ENCODE measurements at places on chromosomes 11 and 22.

- no peak for DNase-seq
- peak overlapping the region; percentile 51 for H3K27ac ChIP-seq
- no peaks in the 10 kb centered on the region for H3K27me3 ChIP-seq
- no peaks in the 10 kb centered on the region for H3K4me1 ChIP-seq
- no peak overlapping the region for H3K4me3 ChIP-seq
These were observed 38.4 kb upstream of the PRSS23 start for GRCh38 chr11:86761978-86762377.

DNA sequence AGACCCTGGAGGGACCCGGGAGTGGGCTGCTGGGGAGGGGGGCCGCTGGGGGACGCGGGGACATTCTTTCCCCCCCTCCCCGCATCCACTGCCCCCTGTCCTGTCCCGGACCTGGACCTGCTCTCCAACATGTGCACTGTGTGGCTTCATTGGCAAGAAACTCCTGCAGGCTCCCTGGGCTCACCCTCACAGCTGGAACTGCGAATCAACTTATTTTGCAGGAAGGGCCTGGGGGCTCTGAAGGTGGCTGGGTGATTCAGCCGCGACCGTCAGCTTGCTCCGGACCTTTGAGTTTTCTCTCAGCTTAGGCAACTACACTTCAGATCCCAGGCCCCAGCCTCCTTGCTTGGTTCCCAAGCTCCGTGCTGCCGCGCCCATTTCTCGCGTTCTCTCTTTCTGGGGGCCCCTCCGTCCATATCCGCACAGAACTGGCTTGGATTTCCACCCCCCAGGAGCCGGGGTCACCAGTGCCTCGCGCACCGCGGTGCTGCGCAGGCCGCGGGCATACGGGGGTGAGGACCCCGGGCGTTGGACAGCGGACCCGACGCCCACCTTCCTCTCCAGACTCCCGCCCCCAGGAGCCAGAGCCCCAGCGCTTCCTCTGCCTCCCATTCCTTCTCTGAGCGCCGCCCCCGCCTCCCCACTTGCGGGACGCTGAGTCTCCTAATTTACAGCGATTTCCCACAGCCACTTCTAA lies 471 bp upstream of the AHNAK start:
- DNase-seq, result no peak
- peak overlapping the region; percentile 98 for H3K4me3 ChIP-seq
- peaks cover 41% of the 10 kb centered on the region for H3K4me1 ChIP-seq
- no peak overlapping the region for H3K27ac ChIP-seq

DNA sequence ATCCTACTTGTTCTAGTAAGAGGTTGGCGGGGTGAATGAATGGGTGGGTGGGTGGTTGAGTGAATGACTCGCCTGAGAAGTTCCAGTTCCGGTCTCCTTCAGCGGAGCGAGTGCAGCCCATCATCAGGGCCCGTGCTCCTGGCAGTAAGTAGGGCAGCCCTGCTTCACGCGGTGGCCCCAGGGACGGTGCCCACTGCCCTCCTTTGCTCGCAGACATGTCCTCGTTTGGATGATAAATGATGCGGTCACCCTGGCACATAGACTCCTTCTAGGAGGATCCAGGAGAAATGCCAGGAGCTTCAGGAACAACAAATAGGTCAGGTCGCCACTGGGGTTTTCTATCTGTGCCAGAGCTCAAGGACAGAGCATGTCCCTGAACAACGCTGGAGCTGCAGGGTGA lies 370.8 kb downstream of the CTTN start:
- H3K4me1 ChIP-seq, result no peaks in the 10 kb centered on the region
- no peak for DNase-seq
- H3K27me3 ChIP-seq, result no peaks in the 10 kb centered on the region
- H3K27ac ChIP-seq, result no peak overlapping the region
- no peak overlapping the region for H3K4me3 ChIP-seq

- H3K4me3 ChIP-seq, result no peak overlapping the region
- no peak for DNase-seq
- H3K36me3 ChIP-seq, result no peaks in the 10 kb centered on the region
- H3K27me3 ChIP-seq, result no peaks in the 10 kb centered on the region
- no peaks in the 10 kb centered on the region for H3K4me1 ChIP-seq
- no peak overlapping the region for H3K27ac ChIP-seq
These were observed 56.3 kb downstream of the ARHGAP20 start for GRCh38 chr11:110655967-110656366.

GRCh38 chr11:66373265-66373664 lies 1.7 kb upstream of the SLC29A2 start:
- no peak overlapping the region for H3K27ac ChIP-seq
- peaks cover 18% of the 10 kb centered on the region for H3K27me3 ChIP-seq
- no peaks in the 10 kb centered on the region for H3K36me3 ChIP-seq
- no peak for DNase-seq
- H3K4me3 ChIP-seq, result no peak overlapping the region
- peaks cover 9% of the 10 kb centered on the region for H3K4me1 ChIP-seq

- H3K27ac ChIP-seq, result no peak overlapping the region
- H3K4me1 ChIP-seq, result peaks cover 25% of the 10 kb centered on the region
- no peaks in the 10 kb centered on the region for H3K27me3 ChIP-seq
- no peak for DNase-seq
- H3K4me3 ChIP-seq, result no peak overlapping the region
These were observed 40.4 kb downstream of the KIAA1671 start for GRCh38 chr22:24992946-24993345.

DNA sequence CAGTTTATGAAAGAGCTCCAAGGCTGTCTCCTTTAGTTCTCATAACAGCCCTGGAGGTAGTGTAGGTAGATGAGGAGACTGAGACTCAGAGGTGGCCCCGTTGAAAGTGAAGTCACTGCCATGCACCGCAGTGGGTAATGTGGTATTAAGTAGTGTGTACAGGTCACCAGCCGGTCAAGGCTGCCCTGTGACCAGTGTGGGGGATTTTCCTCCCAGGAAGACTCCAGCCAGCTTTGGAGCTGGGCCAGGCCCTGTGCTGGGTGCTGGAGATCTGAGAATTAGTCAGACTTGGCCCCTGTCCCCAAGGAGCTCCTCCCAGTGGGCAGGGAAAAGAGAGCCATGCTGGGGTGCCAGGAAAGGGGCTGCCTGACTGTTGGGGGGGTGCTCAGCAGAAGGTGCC lies 5.3 kb downstream of the OMP start:
- H3K4me1 ChIP-seq, result peaks cover 32% of the 10 kb centered on the region
- peaks cover 4% of the 10 kb centered on the region for H3K36me3 ChIP-seq
- DNase-seq, result no peak
- peak overlapping the region; percentile 82 for H3K27ac ChIP-seq
- no peak overlapping the region for H3K4me3 ChIP-seq

GRCh38 chr11:101810546-101810945 lies 104.3 kb upstream of the CEP126 start:
- no peak for DNase-seq
- no peaks in the 10 kb centered on the region for H3K36me3 ChIP-seq
- H3K4me1 ChIP-seq, result no peaks in the 10 kb centered on the region

GRCh38 chr11:8809241-8809938 lies 101.6 kb upstream of the AKIP1 start:
- peaks cover 48% of the 10 kb centered on the region for H3K4me1 ChIP-seq
- H3K4me3 ChIP-seq, result peak overlapping the region; percentile 53
- DNase-seq, result no peak
- peaks cover 4% of the 10 kb centered on the region for H3K36me3 ChIP-seq

- peaks cover 37% of the 10 kb centered on the region for H3K4me1 ChIP-seq
- H3K27me3 ChIP-seq, result no peaks in the 10 kb centered on the region
- no peak for DNase-seq
- no peak overlapping the region for H3K4me3 ChIP-seq
- H3K27ac ChIP-seq, result no peak overlapping the region
These were observed 46.7 kb downstream of the MED15 start for GRCh38 chr22:20553947-20554741.

- H3K27ac ChIP-seq, result no peak overlapping the region
- no peak for DNase-seq
- H3K27me3 ChIP-seq, result no peaks in the 10 kb centered on the region
- peaks cover 34% of the 10 kb centered on the region for H3K4me1 ChIP-seq
- no peak overlapping the region for H3K4me3 ChIP-seq
These were observed 30.8 kb downstream of the MARK2 start for GRCh38 chr11:63869683-63870082.

DNA sequence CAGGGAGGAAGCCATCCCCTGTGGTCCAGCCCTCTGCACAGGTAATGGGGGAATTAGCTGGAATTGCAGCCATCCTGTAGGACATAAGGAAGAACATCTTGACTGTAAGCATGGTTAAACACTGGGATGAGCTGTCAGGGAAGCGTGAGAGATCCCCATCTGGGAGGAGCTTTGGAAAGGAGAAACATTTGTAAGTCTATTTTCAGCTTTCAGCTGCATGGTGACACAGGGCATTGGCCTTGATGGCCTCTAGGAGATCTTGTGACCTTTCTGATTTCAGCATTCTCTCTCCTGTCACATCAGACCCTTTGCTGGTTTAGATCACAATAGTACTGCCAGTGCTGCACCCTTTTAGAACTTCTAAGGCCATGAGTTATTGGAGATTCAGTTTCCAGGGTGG lies 47.1 kb downstream of the BCR start:
- H3K4me3 ChIP-seq, result no peak overlapping the region
- no peak overlapping the region for H3K27ac ChIP-seq
- no peaks in the 10 kb centered on the region for H3K27me3 ChIP-seq
- H3K36me3 ChIP-seq, result no peaks in the 10 kb centered on the region
- no peak for DNase-seq
- peaks cover 19% of the 10 kb centered on the region for H3K4me1 ChIP-seq

DNA sequence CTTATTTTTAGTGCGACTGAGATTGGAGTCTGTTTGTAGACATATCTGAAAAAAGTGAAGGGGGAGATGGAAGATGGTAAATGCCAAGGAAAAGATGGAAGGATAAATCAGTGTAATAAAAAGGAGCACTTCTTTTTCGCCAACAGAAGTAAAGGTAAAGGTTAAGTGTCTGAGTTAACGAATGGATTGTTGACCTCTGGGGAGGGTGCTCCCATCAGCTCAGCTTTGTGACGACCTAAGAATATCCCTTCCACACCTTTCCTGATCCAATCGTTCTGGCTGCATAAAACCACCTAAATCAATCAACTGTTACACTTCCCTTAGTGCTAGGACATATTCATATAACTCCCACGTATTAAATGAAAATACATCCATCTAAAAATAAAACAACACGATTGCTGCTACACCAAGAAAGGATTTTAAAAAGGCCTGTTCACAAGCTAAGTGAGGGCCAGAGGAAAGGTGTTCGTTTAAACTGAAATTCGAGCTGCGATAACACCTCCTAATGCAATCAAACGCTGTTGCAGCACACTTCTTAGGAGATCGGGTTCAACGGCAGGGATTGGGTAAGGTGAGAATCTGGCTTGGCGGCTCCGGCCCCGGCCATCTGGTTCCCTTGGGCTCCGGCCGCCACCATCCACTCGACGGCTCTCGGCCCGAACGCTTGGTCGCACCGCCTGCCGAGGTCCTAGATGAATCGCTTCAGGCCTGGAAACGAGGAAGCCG lies 658 bp downstream of the C11orf71 start:
- no peaks in the 10 kb centered on the region for H3K27me3 ChIP-seq
- H3K36me3 ChIP-seq, result peaks cover 17% of the 10 kb centered on the region
- H3K4me1 ChIP-seq, result peaks cover 30% of the 10 kb centered on the region
- peak; percentile 12 for DNase-seq

DNA sequence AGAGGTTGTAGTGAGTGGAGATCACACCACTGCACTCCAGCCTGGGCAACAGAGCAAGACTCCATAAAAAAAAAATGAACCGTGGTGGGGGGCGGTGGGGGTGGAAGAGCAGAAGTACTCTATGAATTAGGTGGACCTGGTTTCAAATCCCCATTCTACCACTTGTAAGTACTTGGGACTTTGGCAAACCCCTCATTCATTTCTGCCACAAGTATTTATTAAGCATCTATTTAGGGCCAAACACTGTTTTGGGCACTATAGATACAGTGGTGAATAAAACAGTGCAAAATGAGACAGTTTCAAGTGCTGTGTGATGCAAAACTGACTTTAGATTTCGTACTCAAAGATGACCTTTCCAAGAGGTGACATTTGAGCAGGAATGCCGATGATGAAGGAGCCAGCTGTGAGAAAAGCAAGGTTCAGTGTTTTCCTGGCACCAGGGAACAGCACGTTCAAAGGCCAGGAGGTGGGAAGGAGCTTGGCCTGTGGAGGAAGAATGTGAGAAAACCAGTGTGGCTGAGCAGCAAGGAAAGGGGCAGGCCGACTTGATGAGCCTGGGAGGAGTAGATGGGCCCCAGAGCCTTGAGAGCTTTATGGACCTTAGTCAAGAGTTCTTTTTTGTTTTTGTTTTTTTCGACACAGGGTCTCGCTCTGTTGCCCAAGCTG lies 1.4 kb upstream of the TMEM134 start:
- H3K27ac ChIP-seq, result no peak overlapping the region
- H3K36me3 ChIP-seq, result no peaks in the 10 kb centered on the region
- peaks cover 22% of the 10 kb centered on the region for H3K4me1 ChIP-seq

DNA sequence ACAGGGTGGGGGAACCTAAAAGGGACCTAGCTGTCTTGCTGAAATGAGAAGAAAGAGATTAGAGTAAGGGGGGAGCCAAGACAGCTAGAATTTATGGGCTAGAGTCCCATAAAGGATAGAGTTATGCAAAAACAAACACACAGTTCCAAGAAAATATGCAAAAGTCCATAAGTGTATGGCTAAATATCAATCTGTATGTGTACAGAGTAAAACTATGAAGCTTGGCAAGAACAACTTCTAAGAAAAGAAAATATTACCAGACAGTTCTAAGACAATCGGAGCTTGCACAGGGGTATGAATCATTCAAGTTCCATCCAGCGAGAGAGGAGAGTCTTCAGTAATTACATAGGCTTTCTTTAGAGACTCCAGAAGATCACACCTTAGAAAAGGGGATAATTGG lies 41.8 kb downstream of the GDPD4 start:
- H3K4me1 ChIP-seq, result no peaks in the 10 kb centered on the region
- H3K27me3 ChIP-seq, result no peaks in the 10 kb centered on the region
